ENCODE measurements at places on chromosomes 1 and 21.

- no peak for DNase-seq
Measured at GRCh38 chr1:157137408-157138219, 581 bp downstream of the ETV3 start.

DNA sequence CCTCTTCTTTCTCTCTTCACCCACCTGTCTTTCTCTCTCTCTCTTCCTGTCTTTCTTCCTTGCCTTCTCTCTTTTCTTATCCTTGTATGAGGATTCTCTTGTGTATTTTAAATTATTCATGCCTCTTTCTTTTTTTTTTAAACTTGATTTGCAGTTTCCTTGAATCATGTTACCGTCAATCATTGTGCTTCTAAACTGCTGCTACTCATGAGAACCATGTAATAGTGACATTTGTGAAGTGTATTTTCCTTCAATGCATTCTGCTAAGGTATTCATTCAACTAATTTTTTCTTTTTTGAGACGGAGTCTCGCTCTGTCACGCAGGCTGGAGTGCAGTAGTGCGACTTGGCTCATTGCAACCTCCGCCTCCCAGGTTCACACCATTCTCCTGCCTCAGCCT lies 539.1 kb upstream of the BRINP3 start:
- no peak for DNase-seq

GRCh38 chr1:9194024-9194423 lies 40.5 kb upstream of the H6PD start:
- DNase-seq = no peak

DNA sequence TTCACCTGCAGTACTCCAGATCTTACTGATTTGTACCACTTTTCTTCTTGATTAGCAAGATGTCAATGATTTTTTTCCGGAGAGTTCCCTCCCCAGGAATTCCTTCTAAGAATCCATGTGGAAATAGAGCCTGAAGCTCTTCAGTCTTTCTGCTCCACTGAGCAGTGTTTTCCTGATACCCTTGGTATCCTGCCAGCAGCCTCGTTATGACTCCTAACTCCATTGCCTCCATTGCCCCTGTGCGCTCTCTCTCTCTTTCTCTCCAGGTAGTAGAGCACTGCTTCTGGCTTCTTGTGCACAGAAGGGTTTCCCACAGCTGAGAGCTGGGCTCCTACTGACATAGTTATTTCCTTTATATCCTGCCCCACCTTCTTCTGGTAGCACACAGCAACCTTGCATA lies 12.2 kb downstream of the UBE2U start:
- no peak for DNase-seq
